Regular cardiac myocyte (primary cell): ENCODE measurements at places on chromosomes 4 and X. TPM values are rescaled to one million over a fixed set of nuclear protein-coding genes. Genes with fewer than 3 reads are reported as not detected.

The HSFX4 gene
- total RNA-seq: not detected in 2 replicates

The GPR173 gene
- total RNA-seq: 2.0 and 2.1 TPM in 2 replicates

The ANK2 gene
- 15.5 and 50.2 TPM in 2 replicates for total RNA-seq

The RAB40AL gene
- 0.28 TPM in 1 of 2 replicates, not detected in the other for total RNA-seq

The FTHL17 gene
- not detected in 2 replicates for total RNA-seq

The SAGE1 gene
- not detected in 2 replicates for total RNA-seq

The TMSB15A gene
- 2.5 and 5.9 TPM in 2 replicates for total RNA-seq

The ARX gene
- total RNA-seq: not detected in 2 replicates

The SFRP2 gene
- not detected in 2 replicates for total RNA-seq

The ARHGEF38 gene
- total RNA-seq: under 0.01 TPM in 1 of 2 replicates, not detected in the other

The ARSJ gene
- 51.3 and 65.8 TPM in 2 replicates for total RNA-seq

The MAGEB2 gene
- not detected in 2 replicates for total RNA-seq

The FRAS1 gene
- 0.77 and 5.4 TPM in 2 replicates for total RNA-seq

The SPANXN3 gene
- total RNA-seq: not detected in 2 replicates

The KLHL34 gene
- under 0.01 TPM in 2 replicates for total RNA-seq

The ZMYM3 gene
- 11.3 and 13.5 TPM in 2 replicates for total RNA-seq

The DCAF12L2 gene
- under 0.01 and 0.56 TPM in 2 replicates for total RNA-seq

The HTT gene
- 35.9 and 42.3 TPM in 2 replicates for total RNA-seq

The HTN1 gene
- not detected in 2 replicates for total RNA-seq

The GAGE12J gene
- total RNA-seq: not detected in 2 replicates

The VCX3B gene
- not detected in 2 replicates for total RNA-seq

The ATP1B4 gene
- not detected in 2 replicates for total RNA-seq

The ADAM29 gene
- not detected in 2 replicates for total RNA-seq

The FAM156B gene
- 17.2 and 17.6 TPM in 2 replicates for total RNA-seq

The HSD17B13 gene
- under 0.01 TPM in 1 of 2 replicates, not detected in the other for total RNA-seq

The TKTL2 gene
- not detected in 2 replicates for total RNA-seq

The PDLIM5 gene
- 160 and 183 TPM in 2 replicates for total RNA-seq

The MAGEB1 gene
- not detected in 2 replicates for total RNA-seq

The SLC9A7 gene
- 56.9 and 67.9 TPM in 2 replicates for total RNA-seq

The AFM gene
- not detected in 2 replicates for total RNA-seq

The RBM46 gene
- not detected in 2 replicates for total RNA-seq

The SPATA18 gene
- 8.4 and 17.2 TPM in 2 replicates for total RNA-seq

The EMCN gene
- 2.5 and 6.5 TPM in 2 replicates for total RNA-seq

The KIAA0232 gene
- 14.2 and 17.8 TPM in 2 replicates for total RNA-seq

The ATP2B3 gene
- total RNA-seq: not detected in 2 replicates

The CXXC4 gene
- total RNA-seq: under 0.01 TPM in 2 replicates

The NXT2 gene
- total RNA-seq: 9.6 and 12.4 TPM in 2 replicates

The MAGED4B gene
- 41.2 and 56.0 TPM in 2 replicates for total RNA-seq

The USP17L25 gene
- not detected in 2 replicates for total RNA-seq

The REPS2 gene
- 0.38 and 0.85 TPM in 2 replicates for total RNA-seq

The IL3RA gene
- total RNA-seq: 0.19 TPM in 1 of 2 replicates, not detected in the other

The LRIT3 gene
- total RNA-seq: under 0.01 TPM in 1 of 2 replicates, not detected in the other

The FAM9B gene
- total RNA-seq: not detected in 2 replicates

The TCP11X2 gene
- total RNA-seq: not detected in 2 replicates

The FAM47E gene
- total RNA-seq: under 0.01 and 0.19 TPM in 2 replicates
